ENCODE measurements at places on chromosomes 12 and 14.
A peak's percentile ranks its signal among the peaks of the same experiment; 100 is the strongest.

DNA sequence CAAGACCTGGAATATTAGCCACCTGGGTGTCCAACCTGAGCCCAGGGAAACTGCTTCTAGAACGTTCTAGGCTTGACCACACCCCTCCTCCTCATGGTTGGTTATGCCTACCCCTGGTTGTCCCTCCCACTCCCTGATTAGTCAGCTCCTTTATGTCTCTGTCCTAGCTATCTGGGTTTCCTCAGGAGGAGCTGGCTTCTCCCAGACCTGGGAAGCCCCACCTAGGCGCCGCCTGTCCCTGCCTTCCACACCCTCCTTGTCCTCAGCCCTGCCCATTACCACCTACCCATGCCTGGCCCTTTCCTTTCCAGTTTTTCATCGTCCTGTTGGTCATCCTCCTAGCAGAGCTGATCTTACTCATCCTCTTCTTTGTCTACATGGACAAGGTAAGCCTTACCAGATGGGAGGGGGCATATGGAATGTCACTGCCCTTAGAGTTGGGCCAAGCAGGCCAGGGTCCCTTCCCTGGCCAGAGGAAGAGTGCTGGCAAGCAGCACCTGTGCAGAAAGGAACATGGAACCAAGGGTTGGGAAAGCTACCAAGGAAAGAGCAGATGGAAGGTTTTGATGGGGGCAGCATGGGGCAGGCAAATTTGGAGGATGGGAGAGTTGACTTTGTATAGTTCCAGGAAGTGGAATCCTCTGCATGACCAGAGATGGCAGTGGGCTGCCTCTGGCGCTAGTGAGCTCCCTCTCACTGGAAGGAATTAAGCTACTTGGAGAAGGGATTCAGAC is 201.7 kb downstream of the TSPAN9 start:
- DNase-seq, result no peak

DNA sequence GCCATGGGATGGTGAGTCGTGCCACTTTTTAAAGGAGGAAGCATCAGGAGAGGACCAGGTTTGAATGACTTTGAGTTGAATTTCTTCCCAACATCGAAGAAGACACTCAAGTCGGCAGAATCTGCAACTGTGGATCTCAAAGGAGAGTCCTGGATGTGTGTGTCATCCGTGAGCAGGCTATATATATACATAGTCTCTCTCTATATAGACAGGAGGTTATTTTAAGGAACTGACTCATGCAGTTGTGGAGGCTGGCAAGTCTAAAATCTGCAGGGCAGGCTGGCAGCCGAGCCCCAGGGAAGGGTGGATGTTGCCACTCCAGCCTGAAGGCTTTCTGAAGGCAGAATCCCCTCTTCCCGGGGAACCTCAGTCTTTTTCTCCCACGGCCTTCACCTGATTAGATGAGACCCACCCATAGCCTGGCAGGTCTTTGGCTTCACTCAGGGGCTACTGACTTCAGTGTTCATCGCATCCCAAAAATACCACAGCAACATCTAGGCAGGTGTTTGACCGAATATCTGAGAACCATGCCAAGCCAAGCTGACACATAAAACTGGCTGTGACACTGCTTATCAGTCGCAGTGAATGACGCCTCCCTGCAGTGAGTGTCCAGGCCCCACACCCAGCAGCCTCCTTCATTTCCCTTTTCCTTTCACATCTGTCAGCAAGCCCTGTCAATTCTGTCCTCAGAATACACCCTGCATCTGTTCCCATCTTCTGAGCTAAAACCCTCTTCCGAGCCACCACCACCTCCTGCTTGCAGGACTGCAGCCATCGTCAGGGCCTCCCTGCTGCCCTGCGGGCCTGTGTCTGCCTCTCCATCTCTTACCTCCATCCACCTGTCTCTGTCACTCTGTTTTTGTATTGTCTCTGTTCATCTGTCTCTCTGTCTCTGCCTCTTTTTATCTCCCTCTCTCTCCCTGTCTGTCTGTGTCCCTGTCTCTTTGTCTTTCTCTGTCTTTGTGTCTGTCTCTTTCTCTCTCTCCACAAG is 54.0 kb downstream of the ZNF664 start:
- peak; percentile 72 for DNase-seq

- DNase-seq, result no peak
Observed at GRCh38 chr12:59859171-59859510, 263.3 kb downstream of the SLC16A7 start.

DNA sequence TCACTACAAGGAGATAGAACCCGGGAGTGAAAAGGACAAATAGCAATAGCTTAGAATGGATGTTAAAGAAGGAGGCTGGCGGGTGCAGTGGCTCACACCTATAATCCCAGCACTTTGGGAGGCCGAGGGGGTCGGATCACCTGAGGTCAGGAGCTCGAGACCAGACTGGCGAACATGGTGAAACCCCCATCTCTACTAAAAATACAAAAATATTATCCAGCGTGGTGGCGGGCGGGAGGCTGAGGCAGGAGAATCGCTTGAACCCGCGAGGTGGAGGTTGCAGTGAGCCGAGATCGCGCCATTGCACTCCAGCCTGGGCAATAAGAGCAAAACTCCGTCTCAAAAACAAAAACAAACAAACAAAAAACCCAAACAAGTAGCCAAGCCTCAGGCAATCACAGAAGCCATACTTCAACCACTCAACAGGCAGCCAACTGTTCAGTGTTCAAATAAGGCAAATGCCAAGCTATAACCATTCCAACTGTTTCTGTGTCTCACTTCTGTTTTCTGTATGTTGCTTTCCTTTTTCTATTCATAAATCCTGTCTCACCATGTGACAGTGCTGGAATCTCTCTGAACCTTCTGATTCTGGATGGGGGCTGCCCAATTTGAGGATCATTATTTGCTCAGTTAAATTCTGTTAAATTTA is 3.9 kb upstream of the SPTLC2 start:
- DNase-seq, result no peak

GRCh38 chr14:92877757-92878431 is 45.1 kb upstream of the CHGA start:
- no peak for DNase-seq

DNA sequence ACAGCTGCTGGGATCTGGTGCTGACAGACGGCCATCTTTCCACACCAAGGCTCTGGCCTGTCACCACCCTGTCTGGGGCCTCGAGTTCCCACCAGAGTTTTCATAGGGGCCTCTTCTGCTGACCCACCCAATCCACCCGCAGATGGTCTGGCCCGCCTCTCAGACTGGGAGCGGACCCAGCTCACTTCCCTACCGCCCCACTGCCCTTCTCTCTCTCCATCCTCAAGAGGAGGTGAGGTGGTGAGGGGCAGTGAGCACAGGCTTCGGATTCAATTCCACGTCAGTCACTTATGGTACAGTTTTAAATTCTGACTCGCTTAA is 12.3 kb upstream of the RPS6KL1 start:
- no peak for DNase-seq
